ENCODE measurements at places on chromosomes 2 and 18.

GRCh38 chr2:207038299-207038698, 99.0 kb downstream of the CPO start:
- DNase-seq, result no peak

DNA sequence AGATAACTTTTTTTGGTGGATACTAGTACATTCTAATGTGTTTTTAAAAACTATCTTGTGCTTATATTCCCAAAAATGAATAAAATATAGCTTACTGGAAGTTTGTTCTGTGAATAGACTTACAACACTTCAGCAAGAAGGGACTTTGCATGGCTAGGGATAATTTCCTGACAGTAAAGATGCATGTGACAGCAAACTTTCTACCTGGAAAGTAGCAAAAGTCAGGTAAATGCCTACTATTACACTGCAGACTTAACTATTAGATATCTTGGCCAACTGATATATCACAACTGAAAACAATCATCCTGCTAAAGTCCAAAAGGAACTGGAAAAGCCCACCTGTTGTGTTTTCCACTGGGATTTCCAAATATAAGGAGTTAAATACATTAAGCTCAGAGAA, 1753.5 kb upstream of the CELF4 start:
- DNase-seq, result no peak

DNA sequence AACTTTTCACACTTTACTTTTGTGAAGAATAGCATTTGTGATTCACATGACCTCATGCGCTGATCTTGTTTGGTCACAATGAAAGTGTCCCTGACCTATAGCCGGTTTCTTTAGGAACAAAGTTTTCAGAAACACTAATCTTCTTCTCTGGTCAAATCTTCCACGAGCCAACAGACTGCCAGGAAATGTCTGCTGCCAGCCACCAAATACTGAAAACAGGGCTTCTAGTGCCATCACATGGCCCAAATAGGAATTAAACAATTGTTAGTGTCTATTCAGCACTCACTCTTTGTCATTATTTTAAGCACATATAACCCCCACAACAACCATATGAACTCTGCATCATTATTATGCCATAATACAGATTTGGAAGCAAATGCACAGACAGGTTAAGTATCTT, 286.5 kb upstream of the SYT4 start:
- DNase-seq, result no peak

- no peak for DNase-seq
Observed at GRCh38 chr2:37653805-37654378, 17.6 kb downstream of the CDC42EP3 start.

DNA sequence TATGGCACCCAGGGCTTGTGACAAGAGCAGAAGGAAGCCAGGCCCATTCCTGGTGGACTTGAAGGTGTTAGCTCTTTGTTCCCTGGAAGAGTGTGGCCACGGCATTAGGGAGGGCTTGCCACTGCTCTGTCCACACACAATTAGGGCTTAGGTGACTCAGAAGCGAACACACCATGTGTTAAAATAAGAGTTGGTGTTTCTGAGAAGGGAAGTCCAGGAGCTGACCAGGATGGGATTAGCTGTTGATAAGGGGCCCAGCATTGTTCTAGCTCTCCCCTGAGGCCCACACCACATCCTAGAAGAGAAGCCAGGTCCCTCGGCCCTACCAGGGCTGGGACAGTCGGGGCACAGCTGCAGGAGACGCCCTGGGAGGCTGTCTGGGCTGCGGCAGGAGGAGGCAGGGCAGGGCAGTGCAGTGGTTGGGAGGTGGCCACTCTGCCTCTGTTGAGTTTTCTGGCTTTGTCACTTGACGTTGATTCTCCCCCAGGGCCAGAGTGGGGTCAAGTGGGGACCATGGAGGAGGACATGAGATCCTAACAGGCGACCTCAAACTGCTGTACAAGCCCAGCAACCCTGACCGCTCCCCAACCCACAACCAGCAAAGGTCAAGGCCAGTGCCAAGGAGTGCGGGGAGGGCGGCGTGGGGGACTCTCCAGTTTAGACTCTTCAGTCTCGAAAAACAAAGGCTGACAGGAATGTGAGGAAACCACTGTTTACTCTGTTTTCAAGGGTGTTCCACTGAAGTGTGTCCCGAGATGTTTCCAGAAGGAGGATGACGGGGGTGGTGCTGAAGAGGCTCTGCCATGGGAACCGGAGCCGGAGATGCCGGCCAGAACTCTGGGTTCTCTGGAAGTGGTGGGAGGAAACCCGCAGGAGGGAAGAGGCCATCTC, 16.8 kb downstream of the GNLY start:
- peak; percentile 68 for DNase-seq

- DNase-seq, result no peak
Observed at GRCh38 chr2:231627384-231628120, 34.9 kb downstream of the TEX44 start.

GRCh38 chr2:113129519-113130078, 2.2 kb downstream of the IL1RN start:
- DNase-seq, result peak; percentile 14

DNA sequence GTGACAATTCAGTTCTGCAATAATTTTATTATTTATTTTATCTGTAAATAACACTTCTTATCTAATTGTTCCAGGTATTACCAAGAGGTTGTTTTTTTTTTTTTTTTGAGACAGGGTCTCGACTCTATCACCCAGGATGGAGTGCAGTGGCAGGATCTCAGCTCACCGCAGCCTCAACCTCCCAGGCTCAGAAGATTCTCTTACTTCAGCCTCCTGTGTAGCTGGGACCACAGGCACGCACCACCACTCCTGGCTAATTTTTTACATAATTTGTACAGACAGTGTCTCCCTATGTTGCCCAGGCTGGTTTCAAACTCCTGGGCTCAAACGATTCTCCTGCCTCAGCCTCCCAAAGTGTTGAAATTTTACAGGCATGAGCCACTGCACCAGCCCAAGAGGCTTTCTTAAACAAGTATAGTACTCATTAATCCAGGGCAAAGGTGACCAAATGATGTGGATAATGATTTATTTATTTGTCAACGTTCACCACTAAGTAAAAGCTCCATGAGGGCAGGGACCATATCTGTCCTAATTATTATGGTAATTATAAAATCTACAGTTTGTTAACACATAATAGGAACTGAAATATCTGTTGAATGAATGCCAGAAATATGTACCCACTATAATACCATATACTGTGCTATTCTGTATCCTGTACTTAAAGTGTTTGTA, 12.0 kb downstream of the STK17B start:
- DNase-seq, result no peak

GRCh38 chr2:37414470-37414949, 70.1 kb downstream of the QPCT start:
- DNase-seq, result no peak

DNA sequence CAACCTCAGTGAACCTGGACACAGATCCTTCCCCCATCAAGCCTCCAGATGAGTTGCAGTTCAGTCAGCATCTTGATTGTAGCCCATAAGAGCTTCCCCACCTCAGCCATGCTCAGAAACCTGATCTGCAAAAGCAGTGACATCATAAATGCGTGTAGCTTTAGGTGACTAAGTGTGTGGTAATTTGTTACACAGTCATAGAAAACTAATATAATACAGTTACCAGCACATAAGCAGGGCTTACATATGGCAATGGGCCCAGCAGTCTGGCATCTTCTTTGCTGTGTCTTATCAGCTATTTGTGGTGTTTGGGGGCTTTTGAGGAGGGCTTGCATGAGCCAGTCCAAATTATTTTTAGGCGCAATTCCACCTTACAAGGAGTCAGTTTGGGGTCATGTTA, 807.0 kb downstream of the SLC4A3 start:
- DNase-seq, result no peak

DNA sequence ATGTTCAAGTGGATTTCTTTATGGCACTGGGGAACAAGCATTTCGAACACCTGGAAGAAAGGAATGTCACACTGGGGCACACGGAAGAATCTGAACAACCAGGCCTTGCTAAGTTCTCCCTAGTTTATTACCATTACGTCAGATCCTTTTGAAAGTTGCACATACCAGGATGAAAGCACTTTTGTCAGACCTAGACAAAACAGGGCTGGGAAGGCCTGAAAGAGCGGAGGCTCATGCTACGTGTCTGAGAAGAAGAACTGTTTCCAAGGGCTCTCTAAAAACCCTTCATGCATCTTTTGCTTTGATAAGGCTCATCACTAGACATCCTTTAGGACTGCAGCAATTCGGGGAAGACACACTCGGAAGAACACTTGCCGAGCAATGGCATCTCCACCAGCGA, 15.4 kb upstream of the SLC25A52 start:
- DNase-seq, result no peak

DNA sequence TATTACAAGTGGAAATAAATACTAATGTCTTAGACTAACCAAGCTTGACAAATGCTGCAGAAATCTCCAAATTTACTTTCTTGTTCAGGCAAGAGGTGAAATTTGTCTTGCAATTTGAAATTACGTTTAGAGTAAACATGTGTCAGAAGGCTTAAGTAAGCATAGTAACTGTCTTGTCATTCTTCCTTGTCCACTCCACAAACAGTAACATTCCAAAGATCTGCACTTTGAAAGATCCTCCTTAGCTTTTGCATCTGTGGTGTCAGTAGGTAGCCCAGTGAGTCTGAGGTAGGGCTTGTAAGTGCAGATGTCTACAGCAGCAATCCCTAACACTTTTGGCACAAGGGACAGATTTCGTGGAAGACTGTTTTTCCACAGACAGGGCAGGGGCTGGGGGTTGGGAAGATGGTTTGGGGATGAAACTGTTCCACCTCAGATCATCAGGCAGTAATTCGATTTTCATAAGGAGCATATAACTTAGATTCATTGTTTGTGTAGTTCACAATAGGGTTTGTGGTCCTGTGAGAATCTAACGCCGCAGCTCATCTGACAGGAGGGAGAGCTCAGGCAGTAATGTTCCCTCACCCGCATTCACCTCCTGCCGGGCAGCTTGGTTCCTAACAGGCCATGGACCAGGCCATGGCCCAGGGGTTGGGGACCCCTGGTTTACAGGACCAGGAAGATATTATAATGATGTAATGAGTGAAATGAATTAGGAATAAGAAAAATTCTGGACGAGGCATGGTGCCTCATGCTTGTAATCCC, 18.6 kb downstream of the RASGRP3 start:
- DNase-seq, result no peak
